ENCODE measurements at places on chromosomes 2 and 18. TPM values are rescaled to one million over a fixed set of nuclear protein-coding genes. Genes with fewer than 3 reads are reported as not detected.

DNA sequence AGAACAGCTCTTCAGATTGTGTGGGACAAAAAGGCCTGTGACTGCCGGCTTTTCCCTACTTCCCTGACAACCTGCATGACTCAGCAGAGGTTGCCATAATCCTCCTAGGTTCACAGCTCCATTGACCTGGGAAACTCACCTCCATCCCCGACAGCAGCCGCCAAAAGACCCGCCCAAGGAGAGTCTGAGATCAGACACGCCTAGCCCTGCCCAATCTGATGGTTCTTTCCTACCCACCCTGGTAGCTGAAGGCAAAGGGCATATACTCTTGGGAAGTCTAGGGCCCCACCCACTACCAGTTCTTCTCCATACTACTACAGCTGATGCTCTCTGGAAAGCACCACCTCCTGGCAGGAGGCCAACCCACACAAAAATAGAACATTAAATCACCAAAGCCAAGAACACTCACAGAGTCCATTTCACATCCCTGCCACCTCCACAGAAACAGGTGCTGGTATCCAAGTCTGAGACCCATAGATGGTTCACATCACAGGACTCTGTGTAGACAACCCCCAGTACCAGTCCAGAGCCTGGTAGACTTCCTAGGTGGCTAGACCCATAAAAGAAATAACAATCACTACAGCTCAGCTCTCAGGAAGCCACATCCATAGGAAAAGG is 140.6 kb downstream of the NETO1 start:
- DNase-seq = no peak

DNA sequence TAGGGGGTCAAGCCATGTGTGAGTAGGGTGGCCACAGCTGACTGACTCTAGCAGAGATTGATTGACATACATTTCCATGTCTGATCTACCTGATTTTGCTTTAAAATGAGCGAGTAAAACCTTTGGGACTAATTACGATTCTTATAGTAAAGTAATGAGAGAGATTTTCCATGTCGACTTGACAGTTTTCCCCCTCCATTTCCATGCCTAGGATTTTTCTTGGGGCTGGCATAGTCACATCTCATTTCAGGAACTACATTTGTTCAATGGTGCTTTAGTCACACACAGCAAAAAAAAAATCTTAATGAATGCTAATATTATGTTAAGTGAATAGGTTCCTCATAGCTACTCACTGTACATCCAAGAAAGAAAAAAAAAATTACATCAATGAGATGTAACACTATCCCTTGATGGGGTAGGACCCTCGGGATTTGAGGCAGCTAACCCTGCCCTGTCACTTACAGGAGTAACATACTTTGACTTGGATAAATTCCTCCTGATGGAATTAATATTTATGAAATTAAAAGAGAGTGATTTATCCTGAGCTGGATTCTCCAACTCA is 690.9 kb downstream of the TDRD15 start:
- DNase-seq = no peak

DNA sequence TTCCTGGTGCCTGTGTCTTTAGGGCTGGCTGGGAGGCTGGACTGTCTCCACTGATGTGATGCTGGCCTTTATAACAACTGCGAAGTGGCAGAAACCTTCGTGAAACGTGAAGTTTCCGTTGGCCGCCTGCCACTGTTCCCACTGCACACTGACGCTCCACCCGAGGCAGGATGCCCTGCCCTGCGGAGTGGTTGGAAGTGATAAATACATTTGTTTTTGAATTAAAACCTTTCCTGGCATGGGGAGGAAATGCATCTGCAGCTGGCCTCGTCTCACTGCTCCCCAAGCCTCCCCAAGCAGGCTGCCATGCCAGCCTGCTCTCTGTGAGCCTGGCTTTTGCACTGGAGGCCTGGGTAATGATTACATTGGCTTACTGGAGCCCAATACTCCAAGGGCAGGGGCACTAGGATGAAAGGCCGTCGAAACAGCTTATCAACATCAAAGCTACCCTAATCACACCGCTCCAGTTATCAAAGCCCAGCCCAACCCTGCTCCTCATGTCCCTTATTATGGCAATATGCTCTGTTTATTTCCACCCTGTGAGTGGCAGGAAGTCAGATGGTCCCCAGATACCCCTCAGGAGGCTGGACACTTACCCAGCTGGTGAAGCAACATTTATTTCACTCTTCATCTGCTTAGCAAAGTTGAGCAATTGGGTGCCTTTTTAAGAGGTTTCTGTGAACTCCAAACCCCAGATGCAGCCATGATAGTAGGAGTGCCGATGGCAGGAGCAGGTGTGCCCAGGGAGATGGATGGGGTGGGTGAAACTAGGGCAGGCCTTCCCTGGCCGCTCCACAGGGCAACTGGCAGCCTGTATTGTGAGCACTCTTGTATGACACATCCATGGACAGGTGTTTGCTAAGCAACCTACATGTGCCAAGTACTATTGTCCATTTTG is 97.4 kb upstream of the ITGA6 start:
- DNase-seq = peak; percentile 75

DNA sequence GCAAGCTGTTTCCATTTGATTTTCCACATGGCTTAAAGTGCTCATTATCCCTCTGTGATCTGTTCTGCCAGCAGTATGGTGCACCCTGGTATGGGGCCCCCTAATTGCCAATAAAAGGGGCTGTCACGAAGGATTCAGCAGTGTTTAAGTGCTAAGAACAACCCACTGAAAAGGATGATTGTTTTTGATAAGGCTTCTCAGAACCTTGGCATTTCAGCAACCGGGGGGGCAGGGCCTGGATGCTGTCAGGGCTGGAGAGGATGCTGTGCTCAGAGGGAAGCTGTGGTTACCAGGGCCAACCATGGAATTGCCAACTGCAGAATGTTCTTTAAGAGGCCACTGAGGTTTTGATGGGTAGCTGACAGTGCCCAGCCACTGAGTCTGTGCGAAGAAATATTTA is 117.8 kb downstream of the CTIF start:
- no peak for DNase-seq

DNA sequence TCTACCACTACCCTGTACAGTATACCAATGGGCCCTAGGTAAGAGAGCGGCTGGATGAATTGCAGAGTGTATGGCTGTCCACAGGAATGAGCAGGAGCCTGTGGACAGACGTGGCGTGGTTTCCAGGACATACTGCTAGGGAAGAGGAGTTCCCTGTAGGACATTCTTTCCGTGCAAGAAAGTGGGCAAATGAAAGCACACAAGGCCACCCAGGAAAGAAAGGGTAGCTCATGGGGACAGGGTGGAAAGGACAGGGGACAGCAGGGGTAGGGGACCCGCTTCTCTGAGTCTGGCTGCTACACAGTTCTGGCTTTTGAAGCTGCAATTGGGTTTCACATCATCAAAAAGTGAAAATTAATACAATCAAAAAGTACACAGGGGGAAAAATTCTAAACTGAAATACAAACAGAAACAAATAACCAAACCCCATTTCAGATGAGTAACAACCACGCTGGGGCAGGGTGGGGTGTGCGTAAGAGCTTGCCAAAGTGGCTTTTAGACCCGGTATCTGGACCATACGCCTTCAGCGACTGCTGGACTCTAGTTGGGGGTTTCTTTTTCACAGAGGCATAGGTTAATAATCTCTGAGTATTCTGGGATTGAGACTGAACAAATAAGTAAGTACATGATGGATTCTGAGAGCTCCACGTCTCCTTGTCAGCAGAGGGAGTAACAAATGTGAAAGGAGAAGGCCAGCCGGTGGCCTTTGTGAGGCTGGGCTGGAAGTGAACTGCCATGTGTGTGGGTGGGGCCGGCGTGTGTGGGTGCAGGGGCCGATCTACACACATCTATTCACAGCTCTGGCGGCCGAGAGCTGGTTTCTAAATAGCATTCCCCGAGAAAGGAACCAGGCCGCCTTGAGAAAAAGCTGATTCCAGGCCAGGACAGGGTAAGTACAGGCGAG is 84.0 kb downstream of the HDAC4 start:
- peak; percentile 65 for DNase-seq

DNA sequence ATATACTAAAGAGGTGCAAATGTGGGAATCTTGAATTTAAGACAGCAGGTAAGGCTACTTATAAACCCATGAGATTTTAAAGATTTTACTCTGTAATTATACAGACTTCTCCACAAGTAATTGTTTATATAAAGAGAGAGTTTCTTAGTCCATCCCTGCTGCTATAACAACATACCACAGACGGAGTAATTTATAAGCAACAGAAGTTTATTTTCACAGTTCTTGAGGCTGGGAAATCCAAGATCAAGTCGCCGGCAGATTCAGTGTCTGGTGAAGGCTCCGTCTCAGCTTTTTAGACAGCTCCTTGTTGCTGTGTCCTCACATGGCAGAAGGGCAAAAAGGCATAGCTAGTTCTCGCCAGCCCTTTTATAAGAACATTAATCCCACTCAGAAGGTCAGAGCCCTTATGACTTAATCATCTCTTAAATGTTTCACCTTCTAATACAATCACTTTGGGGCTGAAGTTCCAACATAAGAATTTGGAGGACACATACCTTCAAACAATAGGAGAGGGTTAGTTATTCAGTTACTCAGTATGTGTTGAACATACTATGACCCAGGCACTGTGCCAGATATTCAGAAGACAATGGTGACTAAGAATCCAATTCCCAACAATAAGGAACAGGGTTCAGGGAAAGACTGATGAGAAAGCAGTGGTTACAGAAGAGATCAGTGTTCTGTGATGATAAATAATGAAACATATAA is 466.0 kb downstream of the RIT2 start:
- DNase-seq = no peak

DNA sequence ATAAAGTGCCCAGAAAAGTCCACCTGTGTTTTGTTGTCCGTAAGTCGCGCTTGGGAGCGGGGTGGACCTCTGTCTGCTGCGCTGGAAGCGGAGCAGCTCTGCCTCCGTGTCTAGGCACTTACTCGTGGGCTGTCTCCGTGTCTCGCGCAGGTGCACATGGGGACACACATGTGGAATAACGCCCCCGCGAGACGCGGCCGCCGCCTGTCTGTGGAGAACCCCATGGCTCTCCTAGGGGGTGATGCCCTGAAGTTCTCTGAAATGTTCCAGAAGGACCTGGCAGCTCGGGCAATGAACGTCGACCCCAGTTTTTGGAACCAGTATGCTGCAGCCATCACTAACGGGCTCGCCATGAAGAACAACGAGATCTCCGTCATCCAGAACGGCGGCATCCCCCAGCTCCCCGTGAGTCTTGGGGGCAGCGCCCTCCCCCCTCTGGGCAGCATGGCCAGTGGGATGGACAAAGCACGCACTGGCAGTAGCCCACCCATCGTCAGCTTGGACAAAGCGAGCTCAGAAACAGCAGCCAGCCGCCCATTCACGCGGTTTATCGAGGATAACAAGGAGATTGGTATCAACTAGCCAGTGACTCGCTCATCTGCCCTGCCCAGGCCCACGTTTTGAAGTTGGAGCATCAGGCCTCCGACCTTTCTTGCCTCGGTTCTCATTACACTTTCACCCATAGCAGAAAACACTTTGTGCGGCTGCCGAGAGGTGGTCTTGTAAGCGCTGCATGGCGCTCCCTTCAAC is 17.3 kb downstream of the SALL3 start:
- no peak for DNase-seq

- no peak for DNase-seq
Observed at GRCh38 chr2:47054868-47055267, 100.2 kb downstream of the STPG4 start.

DNA sequence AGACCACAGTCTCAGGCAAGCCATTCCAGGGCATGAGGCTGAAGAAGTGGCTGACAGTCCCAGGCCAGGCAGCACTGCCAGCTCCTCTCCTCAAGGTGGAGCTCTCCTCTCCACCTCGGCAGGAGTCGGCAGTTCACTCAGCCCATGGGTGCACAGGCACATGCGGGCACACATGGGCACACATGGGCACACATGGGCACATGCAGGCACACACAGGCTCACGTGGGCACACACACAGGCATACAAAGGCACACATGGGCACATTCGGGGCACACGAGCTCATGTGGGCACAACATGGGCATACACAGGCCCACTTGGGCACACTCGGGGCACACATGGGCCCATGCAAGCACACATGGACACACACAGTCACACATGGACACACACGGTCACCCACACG is 65.3 kb upstream of the TAF1B start:
- DNase-seq = no peak

- no peak for DNase-seq
Observed at GRCh38 chr2:53652131-53652530, 115.5 kb upstream of the CHAC2 start.

- DNase-seq = peak; percentile 51
Observed at GRCh38 chr2:27264753-27265535, 2.1 kb upstream of the SLC30A3 start.

- DNase-seq = peak; percentile 74
Observed at GRCh38 chr2:201406077-201406662, 45.1 kb downstream of the TRAK2 start.

GRCh38 chr18:51137026-51137729 is 60.3 kb downstream of the MEX3C start:
- DNase-seq = no peak

- DNase-seq = no peak
Observed at GRCh38 chr2:206915121-206915520, 24.2 kb upstream of the CPO start.

GRCh38 chr2:169741-170140 is 94.1 kb downstream of the SH3YL1 start:
- no peak for DNase-seq

DNA sequence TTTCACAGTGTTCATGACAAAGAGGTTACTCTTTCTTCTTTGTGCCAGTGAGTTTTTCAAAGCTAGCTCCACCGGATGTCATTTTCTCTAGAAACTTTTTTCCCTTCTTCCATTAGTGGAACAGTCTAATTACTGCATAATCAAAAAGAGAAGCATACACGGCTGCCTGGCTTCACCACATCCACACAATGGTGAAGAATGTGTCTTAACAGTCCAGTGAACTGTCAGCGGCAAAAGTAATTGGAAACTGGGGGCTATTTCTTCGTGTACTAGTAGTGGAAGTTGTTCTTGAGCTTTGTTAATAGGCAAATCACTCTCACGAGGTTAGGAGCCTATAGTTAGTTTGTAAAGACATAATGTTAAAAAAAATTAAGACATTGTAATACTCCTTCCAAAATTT is 32.9 kb upstream of the PIK3C3 start:
- no peak for DNase-seq

DNA sequence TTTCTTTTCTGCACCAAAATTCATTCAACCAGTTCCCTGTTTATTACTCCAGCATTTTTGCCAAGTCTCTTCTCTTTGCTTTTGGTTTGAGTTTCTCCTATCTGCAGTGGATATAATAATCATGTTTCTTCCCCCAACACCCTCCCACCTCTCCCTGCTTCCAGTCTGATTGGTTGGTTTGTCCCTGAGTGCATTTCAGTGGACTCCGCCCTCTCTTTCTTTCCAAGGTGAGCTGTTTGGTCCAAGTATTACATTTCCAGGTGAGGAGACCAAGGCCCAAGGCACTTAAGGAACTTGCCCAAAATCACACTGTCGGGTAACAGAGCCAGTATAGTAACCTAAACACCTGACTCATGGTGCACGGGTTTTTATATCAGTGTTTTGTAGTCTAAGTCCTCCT is 17.7 kb downstream of the MRO start:
- DNase-seq = no peak

GRCh38 chr2:213221957-213222356 is 62.3 kb upstream of the SPAG16 start:
- DNase-seq = no peak

GRCh38 chr2:159211447-159212396 is 74.8 kb downstream of the WDSUB1 start:
- no peak for DNase-seq

The SDC1 gene
- total RNA-seq = 3.0 TPM

The CACNB4 gene
- total RNA-seq = 14.0 TPM

The PIGN gene
- total RNA-seq = 29.7 TPM

The NMUR1 gene
- not detected for total RNA-seq

The ARHGEF33 gene
- 5.9 TPM for total RNA-seq

The CDH20 gene
- total RNA-seq = not detected

The GGCX gene
- total RNA-seq = 54.1 TPM

The ACVR1C gene
- total RNA-seq = 0.51 TPM

The RSAD2 gene
- 0.29 TPM for total RNA-seq

The DTNA gene
- total RNA-seq = 13.8 TPM

The COL4A3 gene
- total RNA-seq = 6.2 TPM

Measured in uterus (tissue), 4 donors.